ENCODE measurements at places on chromosomes 6 and 20. TPM values are rescaled to one million over a fixed set of nuclear protein-coding genes. Genes with fewer than 3 reads are reported as not detected.

Gene HTR1E
- total RNA-seq = not detected

GRCh38 chr20:46934746-46935287 lies 40.2 kb downstream of the EYA2 start:
- no peak overlapping the region for H3K27ac ChIP-seq
- DNase-seq = no peak

GRCh38 chr6:73581293-73581692 lies 60.5 kb upstream of the EEF1A1 start:
- no peaks in the 10 kb centered on the region for H3K27me3 ChIP-seq
- no peak for DNase-seq
- peak overlapping the region; percentile 91 for H3K27ac ChIP-seq
- H3K4me3 ChIP-seq = no peak overlapping the region
- H3K4me1 ChIP-seq = peaks cover 37% of the 10 kb centered on the region

GRCh38 chr6:159875194-159875593 lies 15.6 kb upstream of the MAS1 start:
- H3K36me3 ChIP-seq = no peaks in the 10 kb centered on the region
- no peak for DNase-seq
- H3K27ac ChIP-seq = no peak overlapping the region
- H3K27me3 ChIP-seq = peaks cover 3% of the 10 kb centered on the region
- H3K4me1 ChIP-seq = peaks cover 4% of the 10 kb centered on the region

GRCh38 chr6:7236306-7237209 lies 76.4 kb downstream of the SSR1 start:
- peaks cover 30% of the 10 kb centered on the region for H3K36me3 ChIP-seq
- H3K4me1 ChIP-seq = peaks cover 18% of the 10 kb centered on the region
- no peak overlapping the region for H3K27ac ChIP-seq
- no peak overlapping the region for H3K4me3 ChIP-seq
- no peak for DNase-seq

Gene TBPL1
- total RNA-seq = 33.5 TPM

DNA sequence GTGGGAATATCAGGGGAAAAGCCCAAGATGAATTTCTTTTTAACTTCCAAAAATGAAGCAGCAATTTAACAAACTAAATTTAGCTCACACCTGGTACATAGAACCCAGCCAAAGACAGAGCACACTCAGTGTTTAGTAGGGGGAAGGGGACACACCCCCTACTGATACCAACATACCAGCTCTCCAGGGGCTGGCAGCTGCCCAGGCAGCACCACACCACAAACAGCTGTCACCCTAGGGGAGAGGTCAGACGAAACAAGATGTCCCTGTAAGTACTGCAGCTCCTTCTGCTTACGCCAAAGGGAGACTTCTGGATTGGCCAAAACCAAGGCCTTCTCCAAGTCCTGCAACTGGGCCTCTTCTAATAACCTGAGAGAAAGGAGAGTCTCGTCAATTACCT lies 26.0 kb downstream of the MDN1 start:
- H3K36me3 ChIP-seq = peaks cover 42% of the 10 kb centered on the region
- no peak for DNase-seq
- H3K4me1 ChIP-seq = peaks cover 26% of the 10 kb centered on the region
- H3K4me3 ChIP-seq = no peak overlapping the region
- H3K27me3 ChIP-seq = no peaks in the 10 kb centered on the region

Gene FOXQ1
- not detected for total RNA-seq

DNA sequence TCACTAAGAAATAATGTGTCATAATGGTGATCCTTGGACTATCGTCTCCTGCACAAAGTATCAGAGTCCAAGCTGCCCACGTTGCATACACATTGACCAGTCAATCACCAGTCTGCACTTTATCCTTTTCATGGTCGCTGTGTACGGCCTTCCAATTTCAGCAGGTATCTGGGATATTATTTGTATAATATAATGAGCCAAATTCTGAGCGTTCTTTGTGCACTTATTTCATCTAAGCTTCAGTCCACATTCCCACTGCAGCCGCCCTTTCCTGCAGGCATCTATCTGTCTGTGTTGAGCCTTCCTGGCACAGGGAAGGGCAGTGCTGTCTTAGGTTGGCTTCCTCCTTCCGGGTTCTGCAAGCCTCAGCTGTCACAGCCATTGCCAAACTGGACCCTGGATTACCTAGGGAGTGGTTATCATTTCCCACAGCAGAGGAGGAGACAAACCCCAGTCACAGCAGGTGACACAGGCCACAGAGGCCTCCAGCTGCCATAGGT lies 174.3 kb downstream of the TTLL2 start:
- H3K4me3 ChIP-seq = no peak overlapping the region
- no peaks in the 10 kb centered on the region for H3K27me3 ChIP-seq
- no peak for DNase-seq
- no peaks in the 10 kb centered on the region for H3K4me1 ChIP-seq
- H3K36me3 ChIP-seq = no peaks in the 10 kb centered on the region

Gene PRRT1
- 0.13 TPM for total RNA-seq

- no peaks in the 10 kb centered on the region for H3K36me3 ChIP-seq
- H3K27ac ChIP-seq = no peak overlapping the region
- H3K4me1 ChIP-seq = no peaks in the 10 kb centered on the region
- DNase-seq = no peak
- H3K27me3 ChIP-seq = no peaks in the 10 kb centered on the region
These were observed 14.3 kb upstream of the MYT1 start for GRCh38 chr20:64149809-64150560.

DNA sequence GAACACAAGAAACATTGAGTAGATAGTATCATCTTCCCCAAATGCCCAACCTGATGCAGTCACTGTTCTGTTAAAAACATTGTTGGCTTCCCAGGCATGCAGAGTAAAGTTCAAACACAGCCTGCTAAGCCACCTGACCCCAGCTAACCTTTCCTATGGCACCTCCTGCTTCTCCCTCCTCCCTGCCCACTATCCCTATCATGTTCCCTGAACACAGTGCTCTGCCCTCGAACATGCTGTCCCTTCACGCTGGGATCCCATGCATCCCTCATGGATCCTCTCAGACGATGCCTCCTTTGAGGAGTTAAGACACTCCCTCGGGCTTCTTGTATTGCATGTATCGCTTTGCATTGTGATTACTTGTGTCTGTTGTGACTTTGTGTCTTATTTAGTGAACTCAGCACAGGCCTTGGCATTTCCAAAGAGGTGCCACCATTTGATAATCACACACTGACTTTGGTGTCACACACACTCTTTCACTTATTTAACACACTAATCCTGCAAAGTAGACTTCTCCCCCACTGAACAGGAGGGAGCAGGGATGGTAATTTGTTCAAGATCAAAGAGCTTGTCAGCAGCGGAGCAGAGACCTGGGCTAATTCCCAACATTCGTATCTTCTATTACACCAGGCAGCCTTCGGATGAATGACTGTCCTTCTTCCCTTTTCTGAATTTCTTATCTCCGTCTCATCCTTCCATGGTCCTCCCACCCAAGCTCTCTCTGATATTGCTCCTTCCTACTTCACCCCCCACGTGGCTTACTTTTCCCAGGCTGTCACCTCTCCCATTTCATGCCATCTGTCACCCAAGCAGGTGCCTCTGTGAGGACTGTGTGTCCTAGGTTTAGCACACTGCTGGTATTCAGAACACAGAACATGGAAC lies 28.3 kb upstream of the SMIM29 start:
- no peak overlapping the region for H3K4me3 ChIP-seq
- peaks cover 4% of the 10 kb centered on the region for H3K36me3 ChIP-seq
- DNase-seq = no peak
- H3K27ac ChIP-seq = no peak overlapping the region

GRCh38 chr6:34020807-34021553 lies 124.9 kb downstream of the GRM4 start:
- no peaks in the 10 kb centered on the region for H3K36me3 ChIP-seq
- no peak overlapping the region for H3K27ac ChIP-seq
- peaks cover 3% of the 10 kb centered on the region for H3K27me3 ChIP-seq
- no peak overlapping the region for H3K4me3 ChIP-seq

Gene DDX27
- 32.5 TPM for total RNA-seq

Gene KATNA1
- total RNA-seq = 22.6 TPM

DNA sequence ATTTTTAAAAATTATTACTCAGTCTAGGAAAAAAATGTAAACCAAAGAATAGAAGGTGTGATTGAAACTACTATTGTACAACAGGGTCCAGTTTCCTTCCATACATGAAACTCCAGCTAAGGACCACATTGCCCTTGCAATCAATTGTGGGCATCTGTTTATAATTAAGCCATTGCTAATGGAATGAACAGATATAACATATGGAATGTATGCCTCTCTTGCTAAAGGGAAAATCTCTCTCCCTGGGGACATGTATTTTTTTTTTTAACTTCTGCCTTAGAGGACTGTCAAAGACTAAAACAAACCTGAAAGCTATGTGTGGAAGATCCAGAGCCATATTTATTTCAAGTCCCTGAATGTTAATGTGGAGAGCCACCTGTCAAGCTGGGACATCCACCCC lies 336.8 kb upstream of the MANEA start:
- H3K27me3 ChIP-seq = no peaks in the 10 kb centered on the region
- no peaks in the 10 kb centered on the region for H3K4me1 ChIP-seq
- DNase-seq = no peak
- no peaks in the 10 kb centered on the region for H3K36me3 ChIP-seq
- H3K27ac ChIP-seq = no peak overlapping the region

DNA sequence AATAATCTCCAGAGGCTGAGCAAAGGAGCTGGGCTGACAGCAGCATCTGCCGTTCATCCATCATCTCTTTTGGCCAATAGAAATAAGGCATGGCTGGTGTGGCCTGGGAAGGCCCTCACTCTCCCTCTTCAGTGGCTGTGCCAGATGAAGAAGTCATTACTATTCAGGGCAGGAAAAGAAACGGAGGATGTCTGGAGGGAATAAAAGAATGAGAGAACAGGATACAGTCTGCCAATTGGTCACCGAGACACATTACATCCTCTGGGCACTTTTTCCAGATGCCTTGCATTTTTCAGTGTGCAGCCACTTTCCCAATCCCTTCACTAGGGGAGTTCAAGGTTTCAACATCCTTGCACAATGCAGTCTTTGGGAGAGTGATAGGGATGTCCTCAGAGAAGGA lies 32.2 kb upstream of the VGLL2 start:
- H3K4me1 ChIP-seq = peaks cover 2% of the 10 kb centered on the region
- no peak for DNase-seq
- H3K36me3 ChIP-seq = no peaks in the 10 kb centered on the region
- H3K27me3 ChIP-seq = no peaks in the 10 kb centered on the region
- H3K4me3 ChIP-seq = no peak overlapping the region
- H3K27ac ChIP-seq = no peak overlapping the region

DNA sequence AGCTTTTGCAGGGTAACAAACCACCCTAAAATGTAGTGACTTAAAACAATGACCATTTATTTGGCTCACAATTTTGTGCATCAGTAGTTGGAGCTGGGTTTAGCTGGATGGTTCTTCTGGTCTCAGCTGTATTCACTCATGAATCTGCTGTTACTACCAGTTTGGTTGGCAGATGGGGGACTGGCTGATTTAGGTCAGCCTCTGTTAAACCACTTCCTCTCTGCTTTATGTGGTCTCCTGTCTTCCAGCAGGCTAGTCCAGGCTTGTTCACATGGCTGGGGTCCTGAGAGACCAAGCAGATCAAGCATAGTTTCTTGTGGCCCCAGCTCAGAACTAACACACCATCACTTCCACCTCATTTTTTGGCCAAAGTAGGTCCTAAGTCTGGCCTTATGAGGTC lies 67.2 kb upstream of the LAMP5 start:
- H3K36me3 ChIP-seq = no peaks in the 10 kb centered on the region
- DNase-seq = no peak
- no peaks in the 10 kb centered on the region for H3K4me1 ChIP-seq
- no peaks in the 10 kb centered on the region for H3K27me3 ChIP-seq

GRCh38 chr6:113340371-113340770 lies 516.8 kb upstream of the MARCKS start:
- no peak for DNase-seq
- H3K27me3 ChIP-seq = no peaks in the 10 kb centered on the region
- H3K36me3 ChIP-seq = no peaks in the 10 kb centered on the region
- H3K27ac ChIP-seq = no peak overlapping the region
- no peaks in the 10 kb centered on the region for H3K4me1 ChIP-seq

Gene KCNS1
- total RNA-seq = 0.13 TPM

Gene CLIC1
- total RNA-seq = 640 TPM

GRCh38 chr20:6238421-6238820 lies 115.6 kb upstream of the FERMT1 start:
- no peaks in the 10 kb centered on the region for H3K36me3 ChIP-seq
- no peaks in the 10 kb centered on the region for H3K27me3 ChIP-seq
- H3K4me1 ChIP-seq = no peaks in the 10 kb centered on the region
- no peak for DNase-seq

Gene SLC35D3
- not detected for total RNA-seq

Gene SNAP91
- total RNA-seq = not detected

Gene PTCRA
- not detected for total RNA-seq

DNA sequence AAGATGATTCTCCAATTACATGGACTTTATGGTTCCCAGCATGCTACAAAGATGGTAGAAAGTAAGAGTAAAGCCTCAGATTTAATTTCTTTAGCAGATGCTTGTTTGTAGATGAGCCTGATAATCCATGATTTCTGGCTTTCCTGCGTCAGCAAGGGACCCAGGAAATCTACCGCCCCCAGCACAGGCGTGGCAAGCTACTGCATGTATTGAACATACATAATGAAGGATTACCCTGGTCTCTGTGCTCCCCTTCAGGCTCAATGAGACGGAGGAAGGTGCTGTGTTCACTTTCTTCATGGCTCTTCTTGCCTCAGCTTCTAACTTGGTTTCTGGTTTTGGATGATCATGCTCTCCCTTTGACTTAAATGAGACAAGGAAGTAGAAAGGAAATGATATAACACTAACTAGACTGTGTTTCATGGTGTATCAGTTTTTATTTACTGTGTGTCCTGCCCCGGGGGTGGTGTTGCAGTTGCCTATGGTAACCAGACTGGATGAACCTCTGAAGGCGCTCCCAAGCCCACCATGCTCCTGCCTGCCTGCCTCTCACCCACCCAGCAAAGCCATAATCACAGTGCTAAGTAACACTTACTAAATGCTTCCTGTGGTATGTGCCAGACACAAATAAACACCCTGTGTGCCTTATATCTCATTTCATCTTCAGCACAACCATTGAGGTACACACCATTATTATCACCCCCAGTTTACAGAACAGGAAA lies 17.9 kb downstream of the GCM1 start:
- no peak overlapping the region for H3K27ac ChIP-seq
- H3K4me3 ChIP-seq = no peak overlapping the region
- no peaks in the 10 kb centered on the region for H3K4me1 ChIP-seq
- peaks cover 25% of the 10 kb centered on the region for H3K27me3 ChIP-seq

All from activated CD4-positive, alpha-beta memory T cell treated with anti-CD3 and anti-CD28 coated beads, Interleukin-2, amount 10 ng/mL, durations not matched to agents 7 days and 5 days (primary cell).